HepG2 (cell line): ENCODE measurements at places on chromosomes 1 and 21.

DNA sequence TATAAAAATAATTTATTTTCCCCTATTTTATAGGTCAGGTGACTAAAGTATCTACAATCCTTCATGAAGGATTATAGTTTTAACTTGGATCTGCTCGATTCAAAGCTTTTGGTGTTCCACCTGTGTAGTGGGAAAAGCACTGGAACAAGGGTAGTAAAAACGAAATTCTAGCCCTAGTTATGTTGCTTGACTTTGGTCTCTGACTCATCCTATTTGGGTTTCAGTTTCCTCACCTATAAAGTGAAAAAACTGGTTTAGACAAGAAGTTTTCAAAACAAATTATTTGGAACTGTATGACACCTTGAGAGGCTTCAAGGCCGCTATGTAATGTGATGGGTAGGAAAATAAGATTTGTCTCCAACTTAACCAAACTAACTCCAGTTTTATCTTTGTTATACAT is 505.2 kb upstream of the ZRANB2 start:
- no peak for DNase-seq

- no peak for DNase-seq
These were observed 74.5 kb downstream of the ITPKB start for GRCh38 chr1:226664413-226665101.

DNA sequence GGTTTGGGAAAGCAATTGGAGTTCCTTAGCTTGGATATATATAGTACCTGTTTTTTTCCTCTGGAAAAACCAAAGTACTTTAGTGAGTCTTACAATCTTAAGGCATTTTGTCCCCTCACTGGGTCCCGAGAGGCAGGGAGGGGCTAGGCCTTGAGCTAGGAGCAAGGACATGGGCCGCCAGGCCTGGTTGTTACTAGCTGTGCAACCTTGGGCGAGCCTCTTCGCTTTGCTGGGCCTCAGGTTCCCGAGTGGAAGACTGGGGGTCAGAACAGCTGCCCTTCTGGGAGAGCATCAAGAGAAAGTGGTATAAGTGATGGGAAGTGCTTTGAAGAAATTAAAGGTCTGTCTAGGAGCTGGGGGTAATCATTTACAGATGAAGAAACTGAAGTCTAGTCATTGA is 553.2 kb downstream of the KIF26B start:
- no peak for DNase-seq

- DNase-seq = no peak
These were observed 34.3 kb upstream of the MTF1 start for GRCh38 chr1:37893673-37894072.

DNA sequence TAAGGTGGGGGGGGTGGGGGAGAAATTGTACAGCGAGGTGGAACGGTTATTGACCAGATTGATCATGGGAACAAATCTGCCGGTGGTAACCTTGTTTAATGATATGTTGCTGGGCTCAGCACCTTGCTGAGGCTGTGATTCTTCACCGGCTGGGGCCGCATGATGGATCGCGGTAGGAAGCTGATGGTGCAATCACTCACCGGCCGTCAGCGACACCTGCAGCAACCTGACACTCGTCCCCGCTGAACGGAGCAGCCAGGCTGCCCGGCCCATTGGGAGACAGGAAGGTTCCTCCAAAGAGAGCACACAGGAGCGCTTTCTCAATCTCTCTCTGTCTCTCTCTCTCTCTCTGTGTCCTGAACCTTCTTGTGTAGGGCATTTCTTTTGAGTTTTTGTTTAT is 128.5 kb upstream of the RRP15 start:
- no peak for DNase-seq

- DNase-seq = peak; percentile 54
These were observed 61.2 kb upstream of the MCOLN3 start for GRCh38 chr1:85109475-85109874.

DNA sequence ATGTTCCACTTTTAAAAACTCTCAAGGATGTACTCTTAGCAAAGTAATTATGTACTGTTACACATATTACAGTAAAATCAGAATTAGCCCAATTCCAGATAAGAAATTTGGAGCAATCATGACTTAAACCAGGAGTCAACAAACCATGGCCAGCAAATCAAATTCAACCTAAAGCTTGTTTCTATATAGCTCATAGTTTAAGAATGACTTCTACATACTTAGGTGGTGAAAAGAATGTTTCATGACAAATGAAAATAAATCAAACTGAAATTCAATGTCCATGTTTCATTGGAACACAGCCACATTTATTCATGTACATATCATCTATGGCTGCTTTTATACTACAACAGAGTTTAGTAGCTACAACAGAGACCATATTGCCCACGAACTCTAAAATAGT is 35.1 kb downstream of the FRRS1 start:
- no peak for DNase-seq

DNA sequence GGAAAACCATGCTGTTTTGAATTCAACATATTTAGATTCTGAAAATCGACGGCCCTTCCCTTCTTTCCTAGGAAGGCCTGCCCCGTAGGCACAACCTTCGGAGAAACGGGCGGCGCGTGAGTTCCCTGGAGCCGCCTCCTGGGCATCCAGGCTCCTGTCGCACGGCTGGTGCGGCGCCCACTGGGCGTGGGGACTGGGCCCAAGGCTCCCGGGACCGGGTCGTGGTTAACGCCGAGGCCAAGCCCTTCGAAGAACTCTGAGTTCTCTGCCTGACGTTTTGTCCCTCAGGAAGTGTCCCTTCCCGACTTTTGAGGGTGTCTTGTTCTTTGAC is 19.2 kb upstream of the TBX15 start:
- DNase-seq = no peak

- no peak for DNase-seq
These were observed 1030.3 kb upstream of the ADGRL4 start for GRCh38 chr1:80036690-80037432.

DNA sequence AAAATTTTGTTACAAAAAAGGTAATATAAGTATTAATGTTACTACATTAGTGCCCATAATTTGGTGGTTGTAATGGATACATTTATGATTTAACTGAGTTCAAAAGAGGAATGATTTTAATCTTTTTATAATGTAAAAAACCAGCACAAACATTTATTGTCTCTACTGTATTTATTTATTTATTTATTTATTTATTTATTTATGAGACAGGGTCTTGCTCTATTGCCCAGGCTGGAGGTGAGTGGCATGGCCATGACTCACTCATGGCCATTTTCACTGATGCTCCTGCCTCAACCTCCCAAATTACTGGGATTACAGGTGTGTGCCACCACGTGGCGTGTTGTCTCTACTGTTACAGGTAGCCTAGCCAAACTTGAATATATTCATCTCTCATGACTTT is 21.9 kb downstream of the SPEN start:
- DNase-seq = no peak

DNA sequence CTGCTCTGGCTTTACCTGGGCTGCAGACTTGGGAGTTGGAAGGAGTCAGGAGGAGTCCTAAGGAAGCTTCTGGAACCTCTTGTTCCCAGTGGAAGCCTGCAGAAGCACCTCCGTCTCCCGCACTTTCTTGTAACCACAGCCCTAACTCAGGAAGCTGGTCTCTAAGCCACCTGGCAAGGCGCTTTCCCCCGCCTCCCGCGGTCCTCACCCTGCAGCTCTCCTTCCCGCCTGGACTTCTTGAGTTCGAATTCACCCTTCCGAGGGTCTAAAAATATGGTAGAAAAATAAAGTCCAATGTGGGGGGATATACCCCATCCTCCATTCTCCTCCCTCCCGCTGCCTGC is 15.1 kb downstream of the PAX7 start:
- DNase-seq = no peak

GRCh38 chr1:178921499-178921898 is 50.6 kb upstream of the ANGPTL1 start:
- DNase-seq = no peak

DNA sequence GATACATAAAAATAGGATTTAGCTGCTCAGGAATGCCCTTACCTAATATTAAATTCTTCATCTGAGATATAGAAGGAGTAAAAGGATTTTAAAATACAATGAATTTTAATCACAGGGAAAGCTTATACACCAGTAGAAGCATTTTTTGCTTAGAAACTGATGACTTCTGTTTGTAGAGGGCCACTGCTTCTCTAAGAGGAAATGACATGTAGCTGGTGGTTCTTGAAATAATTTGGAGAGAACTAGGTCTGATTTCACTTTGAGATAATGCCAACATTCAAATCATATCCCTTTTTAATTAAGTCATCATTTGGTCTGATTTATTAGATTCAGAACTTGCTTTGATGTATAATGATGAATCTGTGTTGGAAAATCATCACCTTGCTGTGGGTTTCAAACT is 166.6 kb upstream of the SGIP1 start:
- DNase-seq = no peak

- DNase-seq = no peak
These were observed 88.6 kb upstream of the SLC35F3 start for GRCh38 chr1:233815865-233816264.

DNA sequence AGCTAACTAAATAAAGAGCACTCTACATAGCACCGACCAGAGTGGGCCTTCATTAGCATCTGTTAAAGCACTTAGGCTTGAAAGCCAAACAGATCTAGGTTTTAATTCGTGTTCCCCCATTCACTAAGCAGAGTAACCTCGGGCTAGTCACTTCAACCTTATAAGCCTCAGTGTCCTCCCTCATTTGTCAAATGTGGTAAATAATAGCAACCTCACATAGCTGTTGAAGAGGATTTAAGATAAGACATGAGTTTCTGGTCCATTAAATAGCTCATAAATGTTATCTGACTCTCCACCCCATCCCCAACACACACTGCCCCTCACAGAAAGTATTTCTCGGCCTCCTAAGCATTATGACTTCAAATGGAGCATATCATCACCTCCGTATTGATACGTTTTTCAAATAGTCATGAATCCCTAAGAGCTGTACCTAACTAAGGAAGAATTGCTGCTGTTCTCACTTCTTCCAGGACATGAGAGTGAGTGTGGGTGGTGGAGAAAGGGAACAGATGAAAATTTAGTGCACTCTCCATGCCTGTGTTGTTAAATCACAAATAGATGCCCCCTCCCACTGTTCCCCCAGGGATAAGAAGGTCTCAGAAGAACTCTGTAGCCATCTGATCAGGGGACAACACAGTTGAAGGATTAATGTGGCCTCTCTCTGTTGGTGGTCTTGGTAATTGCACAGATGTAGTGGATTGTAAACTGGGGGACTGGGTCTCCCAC is 47.6 kb downstream of the PLPP3 start:
- DNase-seq = no peak

- DNase-seq = no peak
These were observed 25.1 kb upstream of the HTR1D start for GRCh38 chr1:23242414-23242813.
